Natural killer cell (primary cell): ENCODE measurements at places on chromosomes 13 and 19. TPM values are rescaled to one million over a fixed set of nuclear protein-coding genes. Genes with fewer than 3 reads are reported as not detected.

- H3K27ac ChIP-seq = peak overlapping the region; percentile 14
- H3K27me3 ChIP-seq = no peaks in the 10 kb centered on the region
- peaks cover 28% of the 10 kb centered on the region for H3K4me1 ChIP-seq
- no peak overlapping the region for H3K4me3 ChIP-seq
- no peak for DNase-seq
Observed at GRCh38 chr19:39237200-39238184, 7.3 kb downstream of the IFNL3 start.

The ZNF728 gene
- not detected for total RNA-seq

- peaks cover 42% of the 10 kb centered on the region for H3K4me1 ChIP-seq
- peak overlapping the region; percentile 31 for H3K27ac ChIP-seq
- H3K27me3 ChIP-seq = no peaks in the 10 kb centered on the region
- DNase-seq = no peak
- H3K4me3 ChIP-seq = no peak overlapping the region
Observed at GRCh38 chr19:38004521-38005223, 97.7 kb downstream of the SIPA1L3 start.

DNA sequence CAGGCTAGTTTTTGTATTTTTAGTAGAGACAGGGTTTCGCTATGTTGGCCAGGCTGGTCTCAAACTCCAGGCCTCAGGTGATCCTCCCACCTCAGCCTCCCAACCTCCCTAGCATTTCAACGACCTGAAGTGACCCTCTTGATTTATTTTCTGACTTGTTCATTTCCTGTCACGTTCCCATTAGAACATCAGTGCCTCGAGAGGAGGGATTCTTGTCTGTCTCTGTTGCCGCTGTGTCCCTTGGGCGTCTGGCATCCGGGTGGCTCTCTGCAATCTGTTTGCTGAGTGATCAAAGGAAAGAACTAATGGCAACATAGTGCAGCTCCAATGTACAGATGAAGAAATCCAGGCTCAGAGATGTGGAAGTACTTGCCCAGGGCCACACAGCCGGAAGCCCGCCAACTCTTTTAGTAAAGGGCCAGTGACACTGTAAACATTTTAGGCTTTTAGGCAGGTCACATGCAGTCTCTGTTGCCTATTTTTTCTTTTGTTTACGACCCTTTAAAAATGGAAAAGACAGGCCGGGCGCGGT lies 47.5 kb downstream of the NFIC start:
- no peak overlapping the region for H3K4me3 ChIP-seq
- H3K27me3 ChIP-seq = no peaks in the 10 kb centered on the region
- H3K4me1 ChIP-seq = no peaks in the 10 kb centered on the region
- H3K36me3 ChIP-seq = no peaks in the 10 kb centered on the region
- no peak overlapping the region for H3K27ac ChIP-seq

The MBD3L3 gene
- total RNA-seq = not detected

DNA sequence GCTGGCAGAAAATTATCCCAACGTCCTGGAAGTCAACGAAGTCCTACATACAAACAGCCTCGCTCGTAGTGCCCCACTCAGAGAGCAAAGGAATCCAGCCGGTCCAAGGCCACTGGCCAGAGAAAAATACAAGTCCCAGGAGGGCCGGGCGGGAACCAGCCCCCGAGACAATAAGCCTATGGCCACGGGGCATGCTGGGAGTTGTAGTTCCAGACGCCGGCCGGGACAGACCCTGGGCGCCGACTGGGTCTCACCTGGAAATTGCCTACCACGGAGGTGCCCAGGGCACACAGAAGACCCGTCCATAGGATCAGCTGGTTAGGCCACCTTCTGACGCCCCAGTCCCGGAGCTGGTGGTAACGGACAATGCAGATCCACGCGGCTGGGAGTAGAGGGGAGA lies 5.4 kb downstream of the TMEM150B start:
- no peaks in the 10 kb centered on the region for H3K27me3 ChIP-seq
- H3K4me3 ChIP-seq = no peak overlapping the region
- H3K36me3 ChIP-seq = no peaks in the 10 kb centered on the region
- H3K27ac ChIP-seq = no peak overlapping the region
- H3K4me1 ChIP-seq = no peaks in the 10 kb centered on the region
- no peak for DNase-seq

The KIR2DL4 gene
- total RNA-seq = 14.5 TPM
